Dermis microvascular lymphatic vessel endothelial cell (primary cell): ENCODE measurements at places on chromosomes 3 and 15. TPM values are rescaled to one million over a fixed set of nuclear protein-coding genes. Genes with fewer than 3 reads are reported as not detected.

Gene KCNAB1
- total RNA-seq, result under 0.01 and 1.6 TPM in 2 replicates

Gene STRIT1
- total RNA-seq, result not detected in 2 replicates

Gene AGBL1
- not detected in 2 replicates for total RNA-seq

Gene C3orf20
- not detected in 2 replicates for total RNA-seq

Gene TMEM108
- not detected in 2 replicates for total RNA-seq

Gene ACKR2
- 3.5 and 23.5 TPM in 2 replicates for total RNA-seq

Gene PRTG
- total RNA-seq, result 1.0 and 1.2 TPM in 2 replicates
